ENCODE measurements at places on chromosomes 4 and X.

DNA sequence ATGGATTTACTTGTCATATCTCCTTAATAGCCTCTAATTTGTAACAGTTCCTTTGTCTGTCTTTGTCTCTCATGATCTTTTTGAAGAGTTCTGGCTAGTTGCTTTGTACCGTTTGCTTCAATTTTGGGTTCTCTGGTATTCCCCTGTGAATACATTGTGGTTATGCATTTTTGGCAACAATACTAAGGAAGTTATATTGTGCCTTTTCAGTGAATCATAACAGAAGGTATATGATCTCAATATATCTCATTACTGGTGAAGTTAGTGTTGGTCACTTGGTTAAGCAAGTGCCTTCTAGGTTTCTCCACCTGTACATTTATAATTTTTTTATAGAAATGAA lies 48.6 kb downstream of the DCLK2 start:
- no peak for DNase-seq

DNA sequence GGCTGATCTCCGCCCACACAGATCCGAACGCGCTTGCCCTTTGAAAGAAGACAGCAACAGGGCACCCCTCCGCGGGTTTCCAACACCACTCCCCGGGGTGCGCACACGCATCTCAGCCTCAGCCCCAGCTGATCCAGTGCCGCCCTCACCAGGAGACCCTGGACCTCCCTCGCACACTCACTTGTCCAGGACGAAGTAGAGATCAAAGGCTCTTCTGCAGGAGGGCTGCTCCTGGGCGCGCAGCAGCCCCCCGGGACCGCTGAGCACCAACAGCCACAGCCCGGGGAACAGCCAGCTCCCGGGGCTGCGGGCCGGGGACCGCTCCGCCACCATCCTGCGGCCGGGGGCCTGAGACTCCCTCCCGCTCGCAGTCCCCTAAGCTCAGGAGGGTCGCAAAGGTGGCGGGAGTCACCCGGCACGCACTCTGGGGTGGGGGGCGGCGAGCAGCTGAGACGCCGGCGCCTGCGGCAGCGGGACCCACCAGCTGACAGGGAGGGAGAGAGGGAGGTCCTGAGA lies 743 bp downstream of the ANTXR2 start:
- no peak for DNase-seq

DNA sequence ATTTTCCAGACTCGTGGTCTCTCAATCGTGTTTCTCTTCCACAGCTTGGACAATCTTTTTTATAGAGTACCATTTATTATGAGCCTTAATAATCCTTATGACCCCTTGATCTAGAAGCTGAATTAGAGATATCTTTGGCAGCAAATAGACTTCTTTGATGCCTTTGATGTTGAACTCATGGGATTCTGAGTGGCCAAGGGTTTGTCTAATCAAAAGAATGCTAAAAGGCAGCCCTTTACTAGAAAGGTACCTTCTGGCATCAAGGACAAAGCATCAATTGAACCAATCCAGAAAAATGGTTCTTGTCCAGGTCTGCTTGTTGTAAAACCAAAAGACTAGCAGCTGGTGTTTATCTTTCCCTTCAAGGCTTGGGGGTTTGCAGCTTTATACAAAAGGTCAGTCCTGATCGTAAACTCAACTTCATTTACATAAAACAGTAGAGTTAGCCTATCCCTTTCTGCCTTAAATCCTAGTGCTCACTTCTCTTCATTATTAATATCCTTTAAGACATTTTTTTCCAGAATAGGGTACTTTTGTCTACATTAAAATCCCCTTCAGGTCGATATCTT lies 411.3 kb downstream of the FAT4 start:
- no peak for DNase-seq

- DNase-seq, result no peak
Observed at GRCh38 chr4:18041114-18041513, 19.6 kb upstream of the LCORL start.

GRCh38 chr4:101141230-101141629 lies 206.1 kb downstream of the PPP3CA start:
- DNase-seq, result no peak

GRCh38 chr4:165502916-165503907 lies 124.4 kb downstream of the CPE start:
- no peak for DNase-seq

GRCh38 chrX:140439476-140439875 lies 65.4 kb downstream of the SOX3 start:
- DNase-seq, result no peak

GRCh38 chrX:154440623-154441357 lies 3.2 kb upstream of the FAM50A start:
- DNase-seq, result no peak

DNA sequence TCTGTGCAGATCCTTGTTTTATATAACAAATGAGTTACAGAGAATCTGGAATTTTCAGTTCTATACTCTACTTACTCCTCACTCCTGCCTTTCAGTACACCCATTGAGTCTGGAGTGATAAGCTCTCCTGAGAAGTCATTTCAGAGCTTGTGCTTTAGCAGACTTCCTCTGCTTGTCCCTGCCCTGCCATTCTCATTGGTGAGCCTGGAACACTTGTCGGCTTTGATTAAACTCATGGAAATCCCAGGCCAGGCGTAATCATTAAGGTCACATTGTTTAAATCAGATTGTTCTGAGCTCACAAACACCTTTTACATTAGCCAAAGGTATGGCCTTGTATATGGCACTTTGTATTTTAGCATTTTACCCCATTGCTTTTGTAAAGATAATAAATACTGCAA lies 102.7 kb downstream of the CNKSR2 start:
- DNase-seq, result no peak

- DNase-seq, result no peak
Observed at GRCh38 chrX:104913348-104913747, 307.1 kb downstream of the TEX13A start.

DNA sequence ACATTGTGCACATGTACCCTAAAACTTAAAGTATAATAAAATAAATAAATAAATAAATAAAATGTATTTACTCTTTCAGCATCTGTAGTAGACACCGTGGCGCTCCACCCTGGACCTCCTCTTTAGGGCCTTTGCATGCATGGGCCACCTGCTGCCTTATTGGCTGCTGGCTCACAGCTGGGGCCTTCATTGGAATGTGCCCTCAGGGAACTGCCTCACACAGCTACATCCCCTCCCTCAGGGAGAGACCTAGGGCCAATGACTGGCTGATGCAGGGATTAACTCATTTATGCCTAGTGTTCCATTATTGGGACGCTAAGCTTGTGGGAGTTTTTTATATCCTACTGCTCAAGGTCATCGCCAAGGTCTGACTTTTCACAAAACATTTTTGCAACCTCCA lies 302.9 kb upstream of the FTHL17 start:
- no peak for DNase-seq

DNA sequence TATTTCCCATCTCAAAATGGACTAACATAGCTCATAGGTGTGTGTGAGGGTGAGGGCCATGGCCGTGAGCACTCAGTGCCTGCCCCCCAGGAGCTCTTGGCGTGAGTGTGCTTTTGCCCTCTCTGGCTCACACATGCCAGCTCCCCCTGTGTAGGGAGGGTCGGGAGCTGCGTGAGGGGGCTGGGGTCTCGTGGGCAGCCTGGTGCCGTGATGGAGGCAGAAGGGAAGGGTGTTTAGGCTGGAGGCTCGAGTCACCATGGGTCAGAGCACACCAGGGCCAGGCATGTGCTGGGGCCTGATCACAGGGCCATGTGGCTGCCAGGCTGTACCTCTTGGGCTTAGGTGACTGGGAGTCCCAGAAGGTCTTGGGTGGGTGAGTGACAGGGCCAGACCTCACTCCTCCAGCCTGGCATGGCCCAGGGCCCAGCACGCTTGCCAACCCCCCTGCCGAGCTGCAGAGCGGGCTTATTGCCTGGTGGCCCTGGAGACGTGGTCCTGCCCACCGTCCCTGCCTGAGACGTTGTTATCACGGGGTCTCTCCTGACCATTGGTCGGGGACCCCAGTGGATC lies 44.0 kb downstream of the ADRA2C start:
- no peak for DNase-seq

All from NCI-H187 (cell line).